ENCODE measurements at places on chromosomes 7 and 10.

DNA sequence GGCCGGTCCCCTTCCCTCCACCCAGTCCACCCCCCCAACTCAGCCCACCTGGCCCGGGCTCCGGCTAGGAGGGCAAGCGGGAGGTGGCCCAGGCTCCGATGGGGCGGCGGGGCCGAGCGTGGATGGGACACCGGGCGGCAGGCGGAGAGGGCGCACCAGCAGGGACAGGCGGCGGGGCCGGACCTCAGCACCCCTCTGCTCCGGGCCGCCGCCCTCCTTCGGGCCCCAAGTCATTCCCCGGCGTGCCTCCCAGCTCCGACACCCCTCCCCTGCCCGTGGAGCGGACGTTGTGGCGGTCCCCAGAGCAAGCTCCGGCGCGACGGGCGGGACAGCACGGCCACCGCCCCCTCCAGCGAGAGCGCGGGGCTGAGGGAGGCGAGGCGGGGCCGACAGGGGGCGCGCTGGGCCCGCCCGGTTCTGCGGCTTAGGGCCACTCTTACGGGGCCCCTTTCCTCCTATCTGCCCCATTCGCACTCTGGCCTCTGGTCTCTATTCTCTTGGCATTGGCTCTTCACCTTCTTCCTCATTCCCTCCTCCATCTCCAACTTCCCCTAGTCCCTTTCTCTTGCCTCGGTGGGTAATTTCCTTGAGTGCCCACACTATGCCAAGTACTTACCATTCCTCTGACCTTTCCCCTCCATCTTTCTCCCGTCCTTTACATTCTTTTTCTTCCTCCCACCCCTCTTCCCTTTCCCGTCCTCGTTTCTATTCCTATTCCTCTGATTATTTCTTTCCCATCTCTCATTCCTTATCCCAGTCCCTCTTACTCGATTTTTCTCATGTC lies 701 bp upstream of the GBX1 start:
- DNase-seq, result no peak

- DNase-seq, result no peak
Observed at GRCh38 chr7:106480161-106480579, 180.8 kb downstream of the CCDC71L start.

DNA sequence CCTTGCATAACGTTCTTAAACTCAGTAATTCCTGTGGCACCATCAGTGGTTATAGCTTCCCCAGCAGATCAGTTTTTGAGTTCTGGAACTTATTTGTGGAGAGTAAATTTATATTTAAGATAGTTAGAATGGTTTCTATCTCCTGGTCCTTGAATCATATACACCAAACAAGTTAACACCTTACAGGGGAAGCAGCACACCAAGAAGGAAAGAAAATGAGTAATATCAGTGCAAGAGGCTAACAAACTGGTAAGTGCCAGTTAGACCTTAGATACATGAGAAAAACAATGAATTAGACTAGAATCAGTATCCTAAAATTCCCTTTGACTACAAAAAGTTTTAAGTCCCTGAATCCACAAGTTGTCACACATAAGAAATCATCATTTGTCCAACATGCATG lies 54.2 kb downstream of the ABI1 start:
- DNase-seq, result no peak

DNA sequence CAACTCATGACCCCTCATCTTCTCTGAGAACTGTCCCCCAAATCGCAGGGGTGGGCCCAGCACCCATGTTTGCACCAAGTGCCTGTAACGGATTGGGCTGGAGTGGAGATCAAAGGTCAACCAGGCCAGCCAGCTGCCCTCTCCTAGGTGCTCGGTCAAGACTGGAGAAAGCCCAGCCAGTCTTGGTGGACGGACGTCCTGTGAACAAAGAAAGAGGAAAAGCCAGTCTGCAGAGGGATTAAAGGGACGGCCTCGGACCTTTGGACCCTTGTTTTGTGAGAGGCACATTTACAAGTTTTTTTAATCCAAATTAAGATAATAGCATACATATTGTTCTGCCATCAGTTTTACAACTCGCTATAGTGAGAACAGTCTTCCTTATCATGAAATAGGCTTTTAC lies 31.7 kb upstream of the GALNTL5 start:
- DNase-seq, result no peak

- no peak for DNase-seq
Observed at GRCh38 chr7:11698384-11698871, 133.6 kb downstream of the THSD7A start.

- peak; percentile 20 for DNase-seq
Observed at GRCh38 chr10:33955676-33956075, 621.2 kb upstream of the NRP1 start.

GRCh38 chr7:105238198-105238765 lies 150.4 kb downstream of the SRPK2 start:
- DNase-seq, result no peak

- no peak for DNase-seq
Observed at GRCh38 chr10:42997151-42997848, 79.6 kb upstream of the RET start.

- DNase-seq, result no peak
Observed at GRCh38 chr10:35150308-35150707, 23.7 kb downstream of the CREM start.

DNA sequence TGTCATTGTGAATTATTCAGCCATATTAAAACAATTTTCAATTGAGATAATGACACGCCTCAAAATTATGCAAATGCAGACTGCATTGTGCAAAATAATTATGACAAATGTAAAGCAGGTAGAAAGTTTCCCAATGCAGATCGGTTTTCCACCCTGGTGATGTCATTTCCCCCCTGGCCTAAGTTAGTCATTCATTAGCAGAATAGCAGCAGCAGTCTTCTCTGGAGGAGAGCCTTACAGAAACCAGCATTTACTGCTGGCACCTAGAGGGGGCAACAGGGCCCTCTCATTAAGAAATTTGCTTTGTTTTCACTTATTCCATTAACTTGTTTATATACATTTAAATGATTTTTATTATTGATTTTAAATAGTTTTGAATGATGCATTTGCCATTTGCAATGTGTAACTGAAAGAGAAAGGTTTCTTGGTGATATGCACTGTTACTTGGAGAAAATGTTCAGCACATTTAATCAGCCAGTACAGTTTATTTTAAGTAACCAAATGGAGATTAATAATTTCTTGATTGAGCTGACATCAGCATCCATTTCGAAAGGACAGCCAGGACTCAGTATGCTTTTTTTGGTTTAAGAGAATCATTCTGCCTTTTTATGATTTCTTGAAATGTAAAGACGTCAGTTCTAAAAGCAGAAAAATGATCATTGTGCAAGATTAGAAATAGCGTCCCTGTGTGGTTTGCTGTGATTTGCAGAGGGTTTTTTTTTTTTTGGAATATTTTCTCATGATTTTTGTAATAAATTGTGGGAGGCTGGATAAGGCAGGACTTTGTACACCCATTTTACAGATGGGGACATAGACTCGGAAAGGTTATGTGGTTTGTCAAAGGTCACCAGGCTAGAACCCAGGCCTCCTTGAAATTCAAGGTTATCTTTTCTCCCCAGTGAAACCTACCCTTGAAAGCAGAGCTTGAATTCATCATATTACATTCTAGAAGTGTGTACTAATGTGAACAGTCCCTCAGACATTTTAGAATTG lies 3.5 kb downstream of the ARID5B start:
- peak; percentile 80 for DNase-seq

GRCh38 chr10:110860576-110861241 lies 11.0 kb upstream of the PDCD4 start:
- no peak for DNase-seq

DNA sequence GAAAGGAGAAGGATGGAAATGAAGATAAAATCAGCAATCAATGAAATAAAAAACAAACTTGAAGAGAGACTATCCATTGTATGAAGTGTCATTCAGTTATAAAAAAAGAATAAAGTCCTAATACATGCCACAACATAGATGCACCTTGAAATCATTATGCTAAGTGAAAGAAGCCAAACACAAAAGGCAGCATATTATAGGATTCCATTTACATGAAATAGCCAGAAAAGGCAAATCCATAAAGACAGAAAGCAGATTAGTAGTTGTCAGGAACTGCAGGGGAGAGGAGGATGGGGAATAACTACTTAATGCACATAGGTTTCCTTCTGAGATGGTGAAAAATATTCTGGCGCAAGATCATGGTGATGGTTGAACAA lies 6.6 kb upstream of the PON1 start:
- DNase-seq, result no peak

- DNase-seq, result no peak
Observed at GRCh38 chr7:361680-362401, 71.9 kb downstream of the FOXL3 start.

DNA sequence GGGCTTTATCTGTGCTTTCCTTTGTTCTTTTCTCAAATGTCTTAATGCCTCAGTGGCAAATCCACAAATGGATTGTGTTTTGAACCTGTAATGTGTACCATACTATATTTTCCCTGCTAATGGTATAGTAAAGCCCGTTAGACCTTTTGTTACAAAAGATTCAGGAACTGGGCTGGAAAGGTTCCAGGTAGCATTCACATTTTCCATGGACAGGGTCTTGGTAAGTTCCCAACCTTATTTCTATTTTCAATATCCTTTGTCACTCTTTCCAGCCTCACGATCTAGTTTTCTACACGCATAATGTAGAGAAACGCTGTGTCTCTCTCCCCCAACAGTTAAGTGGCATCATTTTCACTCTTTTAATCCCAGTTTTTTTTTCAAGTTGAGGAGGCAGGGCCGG lies 153.0 kb downstream of the PLCE1 start:
- DNase-seq, result no peak

DNA sequence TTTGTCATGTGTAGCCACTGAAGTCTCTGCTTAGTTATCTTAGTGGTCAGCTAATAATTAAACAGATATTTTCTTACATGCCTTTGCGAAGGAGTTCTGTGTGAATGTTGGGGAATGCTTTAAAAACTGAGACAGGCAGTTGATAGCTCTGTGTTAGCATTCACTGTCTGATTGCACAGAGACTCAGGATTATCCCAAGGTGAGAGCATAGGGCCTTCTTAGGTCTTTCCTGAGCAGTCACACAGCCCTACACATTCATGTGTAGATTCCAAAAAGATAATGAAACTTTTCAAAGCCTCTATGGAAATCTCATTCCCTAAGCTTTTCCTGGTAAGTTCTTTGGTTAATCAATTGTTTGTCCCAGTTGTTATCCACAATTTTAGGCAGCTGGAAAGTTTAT lies 67.7 kb downstream of the CASD1 start:
- no peak for DNase-seq

DNA sequence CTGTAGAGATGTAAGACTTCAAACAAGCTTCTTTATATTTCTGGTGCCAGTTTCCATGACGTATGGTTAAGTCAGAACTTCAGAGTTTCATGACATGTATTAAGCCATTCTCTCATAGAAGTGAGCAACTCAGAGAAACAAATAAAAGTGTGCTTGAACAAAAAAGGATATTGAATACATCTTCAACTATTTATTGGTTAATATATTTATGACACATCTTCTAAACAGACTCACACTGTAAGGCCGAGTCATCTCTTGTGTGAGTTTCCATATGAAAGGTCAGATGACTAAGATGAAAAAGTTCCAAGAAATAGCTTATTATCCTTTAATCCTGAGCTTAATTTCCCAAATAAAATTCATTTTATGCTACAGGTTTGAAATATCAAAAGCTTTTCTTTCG lies 105.5 kb upstream of the CSTF2T start:
- peak; percentile 32 for DNase-seq

DNA sequence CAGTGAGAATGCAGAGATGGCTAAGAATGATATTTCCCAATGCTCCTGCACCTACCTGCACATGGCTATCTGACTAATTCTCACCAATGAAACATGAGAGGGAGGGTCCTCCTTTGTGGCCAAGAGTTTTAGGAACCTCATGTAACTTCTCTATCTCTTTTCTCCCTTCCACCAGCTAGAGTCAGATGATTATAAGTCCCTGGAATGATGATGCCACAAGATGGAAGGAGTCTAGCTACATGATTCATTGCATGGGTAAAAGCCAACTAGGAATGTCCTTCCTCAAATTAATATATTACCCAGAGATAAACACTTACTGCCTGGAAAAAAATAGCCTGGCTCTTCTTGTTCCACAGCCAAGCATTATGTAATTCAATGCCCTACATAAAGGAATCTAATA lies 55.1 kb upstream of the AASS start:
- DNase-seq, result no peak

DNA sequence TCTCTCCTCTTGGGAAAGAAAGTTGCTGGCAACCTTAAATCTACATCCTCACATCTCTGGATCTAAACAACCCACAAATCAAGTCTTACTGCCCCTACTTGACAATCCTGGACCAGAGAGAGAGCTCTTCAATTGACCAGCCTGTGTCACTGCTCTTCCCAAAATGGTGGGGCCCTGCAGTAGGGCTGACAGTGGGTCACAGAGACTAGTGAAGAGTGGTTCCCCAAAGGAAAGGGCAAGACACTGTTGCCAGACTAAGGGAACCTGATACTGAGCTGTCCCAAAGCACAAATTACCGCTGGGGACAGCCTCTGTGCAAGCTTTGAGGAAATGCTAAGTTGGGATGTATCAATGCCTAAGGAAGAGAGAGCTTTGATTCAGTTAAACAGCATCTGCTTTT lies 4.5 kb upstream of the GPRIN2 start:
- no peak for DNase-seq

DNA sequence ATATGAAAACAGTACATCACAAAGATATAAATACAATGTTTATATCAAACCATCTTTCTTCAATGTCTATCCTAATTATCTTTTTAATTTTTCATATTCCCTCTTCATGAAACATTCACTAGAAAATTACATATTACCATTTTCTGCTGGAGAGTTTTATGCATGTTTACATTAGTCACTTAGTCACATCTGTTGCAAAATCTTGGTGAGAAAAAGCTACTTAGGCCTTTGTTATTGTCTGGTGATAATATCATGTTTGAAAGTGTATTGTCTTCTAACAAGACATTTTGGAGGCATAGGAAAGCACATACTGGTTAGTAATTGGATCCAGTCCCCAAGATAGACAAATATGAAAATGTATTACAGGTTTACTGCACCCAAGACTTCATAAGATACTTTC lies 163.6 kb downstream of the GNAI1 start:
- DNase-seq, result no peak

GRCh38 chr10:60896810-60897209 lies 47.2 kb downstream of the RHOBTB1 start:
- DNase-seq, result no peak

- DNase-seq, result no peak
Observed at GRCh38 chr10:104766341-104766740, 125.3 kb downstream of the SORCS3 start.
